H4 (cell line): ENCODE measurements at places on chromosomes 12 and 14. TPM values are rescaled to one million over a fixed set of nuclear protein-coding genes. Genes with fewer than 3 reads are reported as not detected.
A peak's percentile ranks its signal among the peaks of the same experiment; 100 is the strongest.

- DNase-seq, result no peak
These were observed 166.2 kb upstream of the CDKN3 start for GRCh38 chr14:54230645-54231044.

DNA sequence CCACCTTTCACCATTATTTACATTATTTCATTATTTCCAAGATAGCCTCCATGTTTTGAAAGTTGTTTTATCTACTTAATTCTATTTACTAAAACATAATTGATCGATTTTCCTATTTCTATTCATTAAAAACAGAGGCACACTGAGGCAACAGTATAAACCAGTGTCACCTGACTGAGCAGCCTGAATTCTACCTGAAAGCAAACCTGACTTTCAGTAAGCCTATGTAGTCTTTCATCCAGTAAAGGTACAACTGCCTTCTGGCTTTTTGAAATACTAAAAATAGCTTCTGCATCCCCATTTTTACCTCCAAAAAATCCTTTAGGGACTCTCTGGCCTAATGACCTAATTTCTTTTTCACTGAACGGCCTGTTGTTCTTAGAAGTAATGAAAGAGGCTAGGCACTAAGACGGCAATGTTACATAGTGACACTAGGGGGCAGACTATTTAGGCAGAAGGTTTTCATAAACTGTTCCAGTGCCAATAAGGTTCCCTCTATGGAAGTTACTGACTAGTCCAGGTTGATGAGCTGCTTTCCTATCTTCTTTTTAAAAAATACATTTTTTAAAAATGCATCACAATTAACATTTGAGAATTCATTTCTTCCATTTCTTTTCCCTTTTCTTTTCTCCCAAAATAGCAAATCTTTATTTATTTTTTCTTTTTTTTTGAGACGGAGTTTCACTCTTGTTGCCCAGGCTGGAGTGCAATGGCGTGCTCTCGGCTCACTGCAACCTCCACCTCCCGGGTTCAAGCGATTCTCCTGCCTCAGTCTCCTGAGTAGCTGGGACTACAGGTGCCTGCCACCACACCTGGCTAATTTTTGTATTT lies 17.5 kb downstream of the ANAPC5 start:
- peak; percentile 70 for DNase-seq

DNA sequence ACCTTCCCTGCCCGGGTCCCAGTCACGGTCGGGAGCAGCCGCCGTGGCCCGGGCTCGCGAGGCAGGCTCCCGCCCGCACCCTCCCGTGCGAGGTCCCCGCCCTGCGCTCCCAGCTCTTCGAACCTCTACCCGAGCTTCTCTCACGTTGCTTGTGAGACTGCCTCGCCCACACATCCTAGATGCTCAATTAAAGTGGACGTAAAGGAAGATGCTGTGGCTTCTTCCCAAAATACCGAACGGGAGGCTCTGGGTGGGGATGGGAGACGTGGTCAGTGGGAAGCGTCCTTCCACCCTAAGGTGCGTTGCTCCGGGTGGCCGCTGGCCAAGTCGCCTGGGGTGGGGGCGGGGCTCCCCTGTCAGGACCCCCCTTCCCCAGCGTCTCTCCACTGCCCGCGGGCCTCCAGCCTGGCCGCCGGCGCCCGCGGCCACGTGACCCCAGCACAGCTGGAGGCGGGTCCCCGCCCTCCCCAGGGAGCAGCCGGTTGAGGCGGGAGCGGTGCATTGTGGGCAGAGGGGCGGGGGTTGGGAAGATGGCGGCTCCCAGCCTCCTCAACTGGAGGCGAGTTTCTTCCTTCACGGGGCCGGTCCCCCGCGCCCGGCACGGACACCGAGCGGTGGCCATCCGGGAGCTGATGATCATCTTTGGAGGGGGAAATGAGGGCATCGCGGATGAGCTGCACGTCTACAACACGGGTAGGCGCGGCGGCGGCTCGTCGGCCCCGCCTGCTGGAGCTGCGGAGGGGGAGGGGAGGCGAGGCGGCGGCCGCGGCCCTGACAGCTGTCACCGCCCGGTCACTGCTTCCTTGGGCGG lies at the start of gene HCFC2:
Gene HCFC2, plus strand, starts transcription at position 501 of the 811 bp plus-strand sequence. Its CDS starts 30 bp downstream, at position 531.
- DNase-seq, result peak; percentile 75

GRCh38 chr14:28867571-28867970 lies 101.0 kb downstream of the FOXG1 start:
- no peak for DNase-seq

DNA sequence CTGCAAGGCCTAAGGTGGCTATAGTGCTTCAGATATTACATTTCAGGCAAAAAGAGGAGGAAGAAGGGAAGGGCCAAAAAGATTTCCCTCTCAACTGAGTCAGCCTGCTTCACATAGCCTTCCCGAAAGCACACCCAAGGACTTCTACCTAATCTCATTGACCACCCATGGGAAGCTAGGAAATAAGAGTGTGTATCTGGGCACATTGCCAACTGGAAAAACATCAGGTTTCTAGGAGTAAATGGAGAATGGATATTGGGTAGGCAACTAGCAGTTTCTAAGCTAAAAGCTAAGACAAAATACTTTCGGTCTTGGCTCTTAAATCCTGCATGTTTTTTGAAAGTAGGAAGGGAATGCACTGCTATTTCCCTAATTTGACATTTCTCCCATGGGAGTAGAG lies 221.7 kb upstream of the GRIP1 start:
- no peak for DNase-seq

Gene MBIP
- total RNA-seq, result 17.7 and 22.0 TPM in 2 replicates

Gene PMCH
- total RNA-seq, result not detected in 2 replicates

Gene TMEM233
- 0.29 and 0.31 TPM in 2 replicates for total RNA-seq

Gene OR6C2
- total RNA-seq, result not detected in 2 replicates
